ENCODE measurements at places on chromosomes 1 and 21.

DNA sequence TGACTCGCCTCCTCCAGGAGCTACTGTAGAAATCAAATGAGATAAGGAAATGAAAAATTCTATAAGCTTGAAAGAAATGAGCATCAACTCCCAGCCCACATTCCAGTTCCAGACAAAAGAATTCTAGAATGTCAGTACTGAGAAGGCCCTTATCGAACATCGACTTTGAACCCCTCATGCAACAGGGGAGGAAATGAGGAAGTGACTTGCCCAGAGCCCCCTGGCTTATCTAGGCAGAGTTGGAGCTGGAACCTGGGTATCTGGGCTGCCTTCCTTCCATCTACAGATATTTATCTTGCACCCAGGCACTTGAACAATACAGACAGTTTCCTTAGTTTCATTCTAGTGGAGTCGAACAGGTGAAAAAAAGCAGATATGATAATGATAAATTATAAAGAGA, 22.3 kb downstream of the MECR start:
- DNase-seq, result no peak

- DNase-seq, result no peak
Measured at GRCh38 chr1:928825-929661, 5.3 kb downstream of the SAMD11 start.

DNA sequence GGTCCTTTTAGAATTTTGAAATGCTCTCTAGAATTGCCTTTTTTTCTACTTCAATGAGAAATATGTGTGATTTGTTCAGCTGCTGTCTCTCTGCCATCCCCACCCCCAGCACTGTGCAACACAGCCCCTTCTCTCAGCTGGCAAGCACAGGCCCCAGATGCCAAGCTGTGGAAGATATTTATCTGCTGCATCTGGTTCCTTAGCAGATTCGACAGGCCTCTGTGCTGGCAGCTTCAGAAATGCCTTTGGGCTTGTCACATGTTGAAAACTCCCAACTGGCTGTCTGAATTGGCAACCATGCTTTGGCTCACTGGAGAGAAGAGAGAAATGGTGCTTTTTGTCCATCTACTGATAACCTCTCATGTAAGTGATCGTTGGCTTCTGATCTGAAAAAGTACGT, 206.7 kb upstream of the C1orf87 start:
- DNase-seq, result no peak

DNA sequence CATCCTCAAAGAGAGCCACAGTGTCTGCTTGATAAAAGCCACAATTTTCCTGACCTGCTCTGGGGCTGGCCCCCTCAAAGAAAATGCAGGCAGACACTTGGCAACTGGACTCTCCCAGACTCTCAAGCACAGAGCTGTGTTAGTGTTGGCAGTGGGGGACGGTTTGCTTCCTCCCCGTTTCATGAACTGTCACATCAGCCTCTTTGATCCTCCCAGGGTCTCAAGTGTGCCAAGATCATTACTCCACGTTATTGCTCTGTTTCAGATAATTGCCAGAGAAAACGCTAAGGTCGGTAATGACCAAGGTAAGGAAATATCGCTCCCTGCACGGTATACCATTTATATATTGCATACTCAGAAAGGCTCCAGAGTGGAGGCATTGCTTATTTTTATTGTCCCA, 138.8 kb downstream of the NTMT2 start:
- DNase-seq, result no peak

DNA sequence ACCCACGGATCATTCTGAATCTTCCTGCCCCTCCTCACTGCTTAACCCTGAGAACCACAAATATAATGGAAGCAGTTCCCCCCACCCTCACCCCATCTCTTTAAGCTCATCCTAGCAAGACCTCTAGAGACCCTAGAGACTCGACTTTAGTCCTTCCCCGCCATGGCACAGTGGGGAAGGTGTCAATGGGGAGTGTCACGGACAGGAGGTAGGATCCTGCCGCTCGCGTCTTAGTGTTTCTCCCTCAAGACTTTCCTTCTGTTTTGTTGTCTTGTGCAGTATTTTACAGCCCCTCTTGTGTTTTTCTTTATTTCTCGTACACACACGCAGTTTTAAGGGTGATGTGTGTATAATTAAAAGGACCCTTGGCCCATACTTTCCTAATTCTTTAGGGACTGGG, 677 bp upstream of the PMF1 start:
- no peak for DNase-seq

DNA sequence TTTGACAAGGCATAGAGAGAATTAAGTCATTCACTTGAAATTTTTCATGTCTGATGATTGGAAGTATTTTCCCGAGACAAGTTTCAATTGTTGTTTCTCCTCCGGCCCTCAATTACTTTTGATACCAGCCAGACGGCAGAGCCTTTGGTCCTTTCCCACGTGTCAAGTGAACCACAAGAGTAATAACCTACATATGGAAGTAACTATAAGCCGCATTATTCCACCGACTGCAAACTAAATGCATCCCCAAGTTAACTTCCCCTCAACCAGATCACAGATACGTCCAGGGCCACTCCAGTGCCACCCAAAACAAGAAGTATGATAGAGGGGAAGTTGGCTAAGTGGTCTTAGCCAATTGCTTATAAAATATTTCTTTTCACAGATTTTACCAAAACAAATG, 20.2 kb downstream of the COLGALT2 start:
- DNase-seq, result no peak

GRCh38 chr1:196960854-196961253, 16.5 kb upstream of the CFHR5 start:
- DNase-seq, result no peak

- DNase-seq, result no peak
Measured at GRCh38 chr1:45995298-45995697, 137.1 kb downstream of the PIK3R3 start.

DNA sequence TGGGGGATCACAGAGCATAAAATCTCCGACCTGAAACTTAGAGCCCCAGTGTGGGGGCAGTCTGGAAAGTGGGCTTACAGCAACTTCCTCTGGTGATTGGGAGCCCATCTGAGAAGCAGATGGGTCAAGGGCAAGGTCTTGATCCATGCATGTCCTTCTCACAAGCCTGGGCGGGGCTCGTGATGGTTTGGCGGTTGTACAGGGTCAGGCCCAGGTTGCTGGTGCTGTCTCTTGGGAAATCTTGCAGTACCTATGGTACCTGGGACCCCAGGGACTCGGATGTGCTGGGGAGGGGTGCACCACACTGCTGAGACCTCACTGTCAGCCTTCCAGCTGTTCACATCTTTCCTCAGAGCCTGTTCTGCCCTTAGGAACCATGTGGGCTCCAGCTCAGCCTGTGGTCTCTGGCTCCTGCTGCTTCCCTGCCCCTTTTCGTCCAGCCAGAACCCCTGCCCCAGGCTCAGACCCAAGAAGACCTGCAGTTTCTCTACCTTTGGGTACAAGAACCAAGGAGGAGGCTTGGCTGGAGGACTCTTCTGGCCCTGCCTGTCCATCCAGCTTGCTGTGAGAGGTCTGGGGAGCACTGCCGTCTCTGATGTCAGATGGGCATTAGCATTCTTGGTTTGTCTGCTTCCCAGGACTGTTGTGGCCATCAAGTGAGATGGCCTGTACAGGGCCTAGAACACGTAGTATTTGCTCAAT, 24.5 kb downstream of the WNT4 start:
- DNase-seq, result no peak

- no peak for DNase-seq
Measured at GRCh38 chr1:115676498-115677181, 34.9 kb downstream of the VANGL1 start.

DNA sequence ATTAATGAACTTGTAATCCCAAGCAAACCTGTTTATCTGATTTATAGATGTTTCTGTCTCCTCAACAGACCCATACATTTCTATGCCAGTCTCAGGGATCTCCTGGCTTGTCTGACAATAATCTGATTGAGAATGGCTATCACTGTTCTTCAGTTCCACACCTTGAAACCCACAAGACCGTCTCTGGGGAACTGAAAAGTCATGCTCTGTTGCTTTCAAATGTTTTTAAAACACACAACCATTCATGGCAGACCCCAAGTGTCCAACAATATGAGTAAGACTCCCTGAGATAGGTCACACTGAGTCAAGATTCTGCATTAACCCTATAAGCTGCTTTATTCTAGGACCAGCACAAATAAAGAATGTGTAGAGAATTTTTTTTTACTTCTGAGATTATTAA, 611.2 kb upstream of the PLXNA2 start:
- no peak for DNase-seq

All from B cell (primary cell).